ENCODE measurements at places on chromosomes 4 and X.
A peak's percentile ranks its signal among the peaks of the same experiment; 100 is the strongest.

GRCh38 chr4:7194251-7195140 is 2.2 kb downstream of the SORCS2 start:
- no peak for DNase-seq

- DNase-seq: no peak
These were observed 31.2 kb downstream of the RS1 start for GRCh38 chrX:18640686-18641085.

DNA sequence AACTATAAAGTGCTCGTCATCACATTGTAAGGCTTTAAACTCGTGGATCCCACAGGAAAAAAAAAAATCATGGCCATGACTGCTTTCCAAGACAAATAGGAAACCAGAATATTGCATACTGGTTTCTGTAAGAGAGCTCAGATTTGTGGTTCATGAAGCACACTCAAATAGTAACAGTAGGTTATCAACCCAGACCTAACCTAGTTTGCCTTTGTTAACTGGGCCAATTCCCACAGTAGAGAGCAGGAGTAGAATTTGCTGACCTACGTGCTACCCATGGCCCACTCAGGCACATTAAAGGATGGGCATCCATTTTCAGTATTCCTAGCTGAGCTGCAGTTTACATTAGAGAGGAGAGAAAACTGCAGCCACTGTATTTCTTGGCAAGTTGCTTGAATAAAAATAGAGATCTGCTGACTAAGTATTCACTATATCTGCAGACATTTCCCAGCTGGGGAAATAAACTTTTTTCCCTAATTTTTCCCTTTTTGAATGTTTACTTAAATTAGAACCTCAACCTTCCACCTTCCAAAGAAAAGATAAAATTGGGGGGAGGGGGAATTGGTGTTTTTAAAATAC is 218.5 kb downstream of the SPANXN3 start:
- DNase-seq: no peak

- DNase-seq: no peak
These were observed 95.1 kb downstream of the GPM6A start for GRCh38 chr4:175716961-175717360.

GRCh38 chrX:130593911-130594310 is 192.1 kb downstream of the RBMX2 start:
- DNase-seq: no peak

- peak; percentile 63 for DNase-seq
These were observed at the start of gene NEK1 for GRCh38 chr4:169611991-169612870. TSS of gene NEK1 (minus strand) at chr4:169612583. CDS start at chr4:169602630, 9,953 bp downstream.

Data from GM12891 (cell line).